Tibial artery (tissue), 4 donors: ENCODE measurements at places on chromosomes 12 and 14.

DNA sequence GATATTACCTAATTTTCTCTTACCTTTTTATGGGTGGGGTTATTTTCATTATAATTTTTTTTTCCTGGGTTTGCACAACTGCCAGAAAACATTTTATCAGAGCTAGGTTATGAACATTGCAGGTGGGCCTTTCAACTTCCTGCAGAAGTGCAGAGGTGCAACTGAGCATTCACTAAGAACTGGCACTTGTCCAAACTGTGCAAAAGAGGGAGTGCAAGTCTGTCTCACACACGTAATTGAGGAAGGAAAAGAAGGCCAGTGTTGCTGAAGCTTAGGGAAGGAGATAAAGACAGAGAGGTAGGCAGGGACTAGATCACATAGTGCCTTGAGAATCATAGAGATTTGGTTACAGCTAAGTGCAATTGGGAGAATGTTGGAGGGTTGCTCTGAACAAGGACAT, 14.1 kb upstream of the AMN1 start:
- DNase-seq = no peak

DNA sequence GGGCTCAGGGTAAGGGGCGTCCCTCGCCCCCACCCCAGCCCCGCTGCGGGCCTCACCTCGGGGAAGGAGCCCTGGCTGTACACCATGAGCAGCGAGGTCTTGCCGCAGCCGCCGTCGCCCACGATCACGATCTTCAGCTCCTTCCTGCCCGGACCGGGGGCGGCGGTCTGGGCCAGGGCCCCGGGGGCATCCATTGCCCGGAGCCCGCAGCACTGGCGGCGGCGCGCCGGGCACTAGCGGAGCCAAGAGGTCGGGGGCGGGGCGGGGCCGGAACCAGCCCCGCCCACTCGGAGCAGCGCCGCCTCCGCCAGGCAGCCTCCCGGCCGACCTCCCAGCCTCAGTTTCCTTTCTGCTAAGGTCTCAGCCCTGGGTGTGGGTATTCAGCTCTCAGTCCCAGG, at the start of gene RHOF:
Gene RHOF, minus strand, starts transcription at position 249 of the 398 bp plus-strand sequence. Its CDS starts 55 bp downstream, at position 194.
- no peak for DNase-seq

DNA sequence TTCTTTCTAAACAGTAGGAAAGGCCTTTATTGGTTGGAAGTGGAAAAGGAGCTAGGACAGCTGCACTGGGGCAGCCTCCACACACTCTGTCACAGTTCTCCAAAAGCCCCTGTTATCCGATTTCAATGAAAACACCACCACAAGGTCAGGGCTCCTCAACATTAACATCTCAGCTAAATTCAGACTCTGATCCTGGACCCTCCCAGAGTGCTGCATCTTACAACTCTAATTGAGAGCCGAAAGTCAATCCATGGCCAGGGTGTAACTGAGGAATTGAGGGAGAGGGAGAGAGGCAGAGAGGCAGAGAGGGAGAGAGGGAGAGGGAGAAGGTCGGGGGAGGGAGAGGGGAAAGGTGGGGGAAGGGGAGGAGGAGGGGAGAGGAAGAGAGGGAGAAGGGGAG, 32.1 kb downstream of the DICER1 start:
- no peak for DNase-seq

DNA sequence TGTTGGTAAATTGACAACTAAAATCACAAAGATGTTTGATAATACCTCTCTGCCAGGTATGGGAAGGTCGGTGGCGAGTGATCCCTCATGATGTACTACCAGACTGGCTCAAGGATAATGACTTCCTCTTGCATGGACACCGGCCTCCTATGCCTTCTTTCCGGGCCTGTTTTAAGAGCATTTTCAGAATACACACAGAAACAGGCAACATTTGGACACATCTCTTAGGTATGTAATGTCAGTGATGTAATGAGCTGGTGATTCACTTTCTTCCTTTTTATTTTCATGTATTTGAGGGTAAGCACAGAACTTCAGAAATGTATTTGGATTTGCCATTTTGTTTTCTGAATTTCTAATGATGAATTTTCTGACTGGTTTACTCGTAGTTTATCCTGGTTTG, 42.6 kb upstream of the LRTM2 start:
- no peak for DNase-seq

DNA sequence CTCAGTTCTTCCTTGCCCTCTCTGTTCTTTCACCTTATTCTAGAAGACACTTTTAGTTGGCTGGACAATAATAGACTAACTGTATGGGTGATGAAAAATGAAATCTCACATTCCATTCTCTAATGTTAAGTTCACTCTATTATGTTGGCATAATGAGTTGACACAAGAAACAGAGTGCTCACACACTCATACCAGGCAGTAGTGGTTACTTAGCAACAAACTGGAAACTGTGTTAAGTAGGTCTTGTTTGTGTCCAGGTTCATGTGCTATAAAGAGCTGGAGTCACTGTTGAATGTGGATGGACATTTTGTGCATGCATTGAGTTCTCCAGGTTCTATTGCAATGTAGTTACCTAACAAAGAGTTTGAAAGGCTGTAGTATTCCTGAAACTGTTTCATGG, 16.9 kb upstream of the PPP4R4 start:
- DNase-seq = no peak

GRCh38 chr14:101227611-101228594, 324.4 kb upstream of the RTL1 start:
- no peak for DNase-seq

- no peak for DNase-seq
Measured at GRCh38 chr12:65343801-65344200, 65.3 kb downstream of the MSRB3 start.

DNA sequence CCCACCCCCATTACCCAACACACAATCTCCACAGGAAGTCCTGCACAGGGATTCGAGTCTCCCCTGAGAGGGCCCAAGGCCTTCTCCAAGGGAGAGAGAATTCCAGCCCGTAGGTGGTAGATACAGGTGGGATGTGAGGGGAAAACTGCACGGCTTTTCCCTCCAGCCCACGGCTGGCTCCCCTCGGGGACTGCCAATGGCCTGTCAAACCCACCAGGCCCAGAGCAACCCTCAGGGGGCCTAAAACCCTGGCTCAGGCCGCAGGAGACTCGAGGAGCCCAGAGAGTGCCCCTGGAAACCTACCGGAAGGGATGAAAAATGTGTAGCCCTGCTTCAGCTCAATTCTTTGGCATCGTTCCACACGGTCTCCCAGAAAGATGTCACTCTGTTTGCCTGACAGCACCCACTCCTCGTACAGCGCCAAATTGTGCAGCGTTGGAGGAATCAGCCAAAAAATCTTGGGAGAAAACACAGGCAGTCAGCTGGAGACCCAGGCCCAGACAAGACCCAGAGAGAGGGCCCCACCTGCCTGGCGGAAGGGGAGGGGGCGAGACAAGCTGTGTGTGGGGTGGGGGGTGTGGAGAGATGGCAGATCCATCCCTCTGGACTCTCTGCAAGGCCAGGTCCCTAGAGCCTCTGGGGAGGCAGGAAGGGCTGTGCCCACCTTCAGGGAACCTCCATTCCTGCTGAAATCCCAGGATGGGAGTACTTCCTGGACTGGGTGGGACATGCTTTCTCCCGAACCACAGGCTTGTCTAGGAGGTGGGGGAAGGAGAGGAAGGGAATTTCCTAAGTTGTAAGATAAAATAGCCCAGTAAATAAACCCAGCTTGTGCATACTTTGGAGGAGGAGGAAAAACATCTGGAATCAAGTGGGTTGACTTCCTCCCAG, 48.1 kb downstream of the KDM2B start:
- DNase-seq = no peak

GRCh38 chr12:29053567-29053966, 95.5 kb upstream of the FAR2 start:
- no peak for DNase-seq

DNA sequence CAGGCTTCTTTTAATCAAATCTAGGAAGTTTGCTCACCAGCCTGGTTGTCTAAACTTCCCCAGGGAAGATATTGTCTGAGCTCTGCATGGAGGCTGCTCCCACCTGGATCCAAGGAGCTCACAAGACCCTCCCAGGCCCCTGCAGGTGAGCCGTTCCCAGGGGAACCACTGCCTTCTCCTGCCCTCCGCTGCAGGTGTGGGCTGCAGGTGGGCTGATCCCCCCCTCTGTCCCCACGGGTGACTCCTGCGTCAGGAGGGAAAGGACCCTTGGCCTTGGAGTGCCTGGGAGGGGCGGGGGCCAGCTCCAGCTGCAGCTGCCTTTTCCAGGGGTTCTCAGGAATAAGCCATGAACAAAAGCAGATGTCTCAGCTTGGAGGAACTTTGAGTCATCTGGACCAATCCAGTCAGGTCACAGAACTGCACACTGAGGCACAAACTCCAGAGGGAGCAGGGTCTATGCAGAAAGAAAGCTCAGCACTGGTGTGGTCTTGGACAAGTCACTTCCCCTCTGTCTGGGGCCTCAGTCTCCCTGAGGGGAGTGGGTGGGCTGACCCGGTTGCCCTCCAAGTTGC, 246.6 kb upstream of the RTL1 start:
- no peak for DNase-seq

DNA sequence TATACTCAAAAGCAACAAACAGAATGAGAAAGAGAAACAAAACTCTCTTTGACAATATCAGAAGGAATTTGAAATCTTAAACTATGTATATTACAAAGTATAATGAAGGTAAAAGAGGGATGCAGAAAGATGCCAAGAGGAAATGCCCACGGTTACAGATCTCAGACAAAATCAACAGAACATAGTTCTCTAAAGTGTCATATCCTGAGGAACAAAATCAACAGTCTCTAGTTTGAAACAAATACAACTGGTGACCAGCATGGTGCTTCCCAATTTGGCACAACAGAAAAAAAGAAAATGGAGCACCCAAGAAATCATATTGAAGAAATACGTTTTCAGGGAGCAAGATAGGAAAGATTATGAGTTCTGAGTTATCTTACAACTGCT, 116.5 kb downstream of the METTL25 start:
- no peak for DNase-seq

DNA sequence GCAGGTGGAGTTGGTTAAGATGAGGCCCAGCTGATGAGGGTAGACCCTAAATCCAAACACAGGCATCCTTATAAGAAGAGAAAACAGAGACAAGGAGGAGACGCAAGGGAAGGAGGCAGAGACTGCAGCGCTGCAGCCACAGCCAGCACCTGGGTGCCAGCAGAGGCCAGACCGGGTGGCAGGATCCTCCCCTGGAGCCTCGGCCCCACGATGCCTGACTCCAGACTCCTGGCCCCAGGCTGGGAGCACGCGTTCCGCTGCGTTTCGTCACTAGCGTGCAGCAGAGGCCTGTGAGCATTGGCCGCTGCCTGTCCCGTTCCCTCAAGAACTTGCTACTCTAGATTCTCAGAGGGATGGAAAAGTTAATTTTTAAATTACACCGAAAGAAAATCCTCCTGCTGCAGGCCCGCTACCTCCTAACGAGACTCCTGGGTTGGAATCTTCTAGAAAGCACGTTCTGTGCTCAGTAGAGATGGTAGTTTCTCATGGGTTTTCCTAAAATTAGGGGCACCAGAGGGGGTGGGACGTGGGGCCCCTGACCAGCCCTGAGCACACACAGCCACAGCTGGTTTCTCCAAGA, 57.7 kb upstream of the FBRSL1 start:
- no peak for DNase-seq

- no peak for DNase-seq
Measured at GRCh38 chr14:23513005-23513817, 38.4 kb downstream of the ZFHX2 start.

- DNase-seq = peak; percentile 4
Measured at GRCh38 chr12:130195369-130195768, 33.1 kb downstream of the FZD10 start.

GRCh38 chr14:89364316-89364715, 52.7 kb downstream of the FOXN3 start:
- no peak for DNase-seq

- no peak for DNase-seq
Measured at GRCh38 chr14:72104011-72104613, 171.9 kb downstream of the RGS6 start.

- no peak for DNase-seq
Measured at GRCh38 chr14:82655770-82656169, 1122.1 kb upstream of the SEL1L start.

- DNase-seq = peak; percentile 93
Measured at GRCh38 chr14:93980456-93981201, 4.3 kb upstream of the ASB2 start.

DNA sequence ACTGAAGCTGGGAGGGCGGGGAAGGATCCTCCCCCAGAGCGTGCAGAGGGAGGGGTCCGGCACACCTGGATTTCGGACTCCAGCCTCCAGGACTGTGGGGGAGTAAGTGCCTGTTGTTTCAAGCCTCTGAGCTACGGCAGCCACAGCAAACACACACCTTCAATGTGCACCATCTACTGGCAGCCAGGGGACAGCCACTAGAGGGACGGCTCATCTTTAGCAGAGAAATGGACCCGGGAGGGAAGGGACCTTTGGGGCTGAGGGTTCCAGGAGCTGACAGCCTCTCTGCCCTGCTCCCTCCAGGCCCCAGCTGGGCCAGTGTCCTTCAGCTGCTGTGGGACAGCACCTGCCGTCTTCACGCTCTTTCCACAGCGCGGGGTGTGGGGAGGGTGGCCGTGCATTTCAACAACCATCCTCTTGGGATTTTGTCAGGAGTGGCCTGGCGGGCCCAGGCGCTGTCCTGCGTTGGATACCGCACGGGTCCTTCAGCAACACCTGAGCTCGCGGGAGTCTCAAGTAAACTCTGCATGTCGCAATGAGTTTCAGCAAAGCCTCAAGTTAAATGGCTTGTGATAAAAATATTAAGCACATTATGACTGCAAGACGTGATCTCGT, 209.2 kb upstream of the C14orf180 start:
- no peak for DNase-seq

GRCh38 chr14:24734917-24735500, 101.0 kb upstream of the GZMB start:
- no peak for DNase-seq

DNA sequence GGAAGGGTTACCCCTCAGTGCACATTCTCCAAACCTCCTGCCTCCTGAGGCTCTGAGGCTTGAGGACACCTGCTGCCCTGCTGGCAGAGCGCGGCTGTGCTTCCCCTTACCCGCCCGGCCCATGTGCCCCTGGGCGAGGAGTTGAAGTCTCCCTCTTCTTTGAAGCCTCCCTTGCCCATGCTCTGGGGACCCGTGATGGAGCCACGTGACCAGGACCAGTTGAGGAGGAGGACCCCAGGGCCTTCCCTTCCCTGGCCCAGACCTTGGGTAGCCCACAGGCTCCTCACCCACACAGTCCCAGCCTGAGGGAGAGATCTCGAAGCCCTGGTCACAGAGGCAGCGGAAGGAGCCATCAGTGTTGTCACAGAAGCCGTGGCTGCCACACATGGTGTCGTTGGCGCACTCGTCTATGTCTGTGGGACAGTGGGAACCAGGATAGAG, 12.9 kb downstream of the ISCA2 start:
- no peak for DNase-seq
